ENCODE measurements at places on chromosomes 3 and 15. TPM values are rescaled to one million over a fixed set of nuclear protein-coding genes. Genes with fewer than 3 reads are reported as not detected.

Gene TMEM207
- 1.6 TPM for total RNA-seq

Gene P2RY12
- not detected for total RNA-seq

- DNase-seq: no peak
Measured at GRCh38 chr15:37217567-37217966, 117.2 kb upstream of the MEIS2 start.

GRCh38 chr3:180420016-180420415, 181.9 kb upstream of the TTC14 start:
- DNase-seq: no peak

- no peak for DNase-seq
Measured at GRCh38 chr15:96369825-96370621, 39.5 kb downstream of the NR2F2 start.

DNA sequence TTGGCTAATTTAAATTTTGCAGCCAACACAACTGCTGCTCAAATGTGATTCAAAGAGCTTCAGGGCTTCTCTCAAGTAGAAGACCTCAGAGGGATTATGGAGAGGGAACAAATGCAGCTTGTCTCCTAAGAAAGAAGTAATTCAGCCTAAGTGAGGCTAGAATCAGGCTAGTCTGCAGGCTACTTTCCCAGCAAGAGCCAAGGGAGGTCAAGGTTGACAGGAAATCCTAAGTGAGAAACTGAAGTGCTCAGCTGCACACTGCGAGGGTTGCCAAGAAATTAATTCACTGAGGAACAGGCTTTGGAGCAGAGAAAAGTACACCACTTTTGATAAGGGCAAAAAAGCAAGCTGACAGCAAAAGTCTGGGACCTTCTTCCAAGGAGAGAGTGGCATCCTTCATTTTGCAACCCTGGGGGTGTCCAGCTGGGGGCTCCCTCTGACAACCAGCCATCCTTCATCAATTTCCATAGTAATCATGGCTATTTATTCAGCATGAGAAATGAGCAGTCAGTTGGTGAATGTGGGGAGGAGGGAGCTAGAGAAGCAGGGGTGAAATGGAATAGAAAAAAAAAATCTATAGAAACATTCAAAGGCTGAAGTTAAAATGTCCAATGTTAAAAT, 646.4 kb upstream of the ADAMTS9 start:
- DNase-seq: peak; percentile 77

GRCh38 chr15:65987100-65987499, 117.8 kb downstream of the RAB11A start:
- DNase-seq: no peak
